Activated CD4-positive, alpha-beta T cell treated with anti-CD3 and anti-CD28 coated beads, Interleukin-10, Interleukin-2, amounts not matched to agents 100 ng/mL and 50 ng/mL, durations not matched to agents 16 hours and 8 hours (primary cell): ENCODE measurements at places on chromosomes 4 and X.

- DNase-seq, result no peak
These were observed 437.3 kb upstream of the NDST3 start for GRCh38 chr4:117596917-117597480.

DNA sequence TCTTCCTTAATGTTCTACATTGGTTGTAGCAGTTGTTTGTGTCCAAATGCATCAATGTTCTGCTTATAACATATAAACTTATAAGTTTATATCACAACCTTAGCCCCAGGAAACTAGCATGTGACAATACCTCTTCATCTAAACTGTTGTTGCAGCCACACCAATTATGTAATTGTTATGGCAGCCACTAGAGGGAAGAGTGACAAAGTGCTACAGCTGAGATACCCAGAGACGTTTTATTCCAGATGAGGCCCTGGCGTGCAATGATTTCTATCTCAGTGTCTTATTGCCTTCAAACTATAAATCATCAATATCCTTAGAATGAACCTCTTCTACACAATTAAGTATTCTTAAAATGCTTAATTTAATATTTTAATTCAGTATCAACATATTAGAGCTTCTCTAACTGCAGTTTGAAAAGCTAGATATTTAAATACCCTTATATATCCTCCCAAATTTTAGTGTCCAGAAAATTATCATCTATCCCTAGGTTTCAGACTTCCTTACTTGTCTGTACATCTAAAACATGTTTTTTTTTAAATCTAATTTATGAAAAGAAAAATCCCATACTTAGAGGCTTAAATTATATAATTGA is 171.6 kb downstream of the PCDH10 start:
- DNase-seq, result peak; percentile 18

GRCh38 chrX:154486396-154487207 is at the start of gene UBL4A:
TSS of gene UBL4A (minus strand) at chrX:154486615. CDS start at chrX:154486584, 31 bp downstream.
- DNase-seq, result peak; percentile 68

GRCh38 chr4:25578432-25578831 is 77.2 kb upstream of the SLC34A2 start:
- no peak for DNase-seq

- DNase-seq, result no peak
These were observed 105.7 kb downstream of the AGTR2 start for GRCh38 chrX:116276261-116276660.

DNA sequence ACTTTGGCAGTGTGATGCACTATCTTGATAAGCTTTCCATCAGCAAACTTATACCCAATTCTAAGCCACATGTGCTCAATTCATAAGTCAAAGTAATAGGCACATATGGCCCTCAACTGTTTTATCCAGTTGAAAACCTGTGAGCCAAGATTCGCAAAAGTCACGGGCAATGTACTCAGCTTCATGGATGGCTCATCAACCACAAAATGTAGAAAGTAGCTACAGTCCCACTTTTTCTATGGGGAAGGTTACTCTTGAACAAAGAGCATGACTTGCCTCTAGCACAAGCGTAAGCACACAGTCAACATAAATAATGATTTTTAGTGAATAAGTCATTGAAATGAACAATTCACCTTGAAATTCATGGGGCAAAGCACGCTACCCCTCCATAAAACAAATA is 25.1 kb upstream of the DDX53 start:
- no peak for DNase-seq

DNA sequence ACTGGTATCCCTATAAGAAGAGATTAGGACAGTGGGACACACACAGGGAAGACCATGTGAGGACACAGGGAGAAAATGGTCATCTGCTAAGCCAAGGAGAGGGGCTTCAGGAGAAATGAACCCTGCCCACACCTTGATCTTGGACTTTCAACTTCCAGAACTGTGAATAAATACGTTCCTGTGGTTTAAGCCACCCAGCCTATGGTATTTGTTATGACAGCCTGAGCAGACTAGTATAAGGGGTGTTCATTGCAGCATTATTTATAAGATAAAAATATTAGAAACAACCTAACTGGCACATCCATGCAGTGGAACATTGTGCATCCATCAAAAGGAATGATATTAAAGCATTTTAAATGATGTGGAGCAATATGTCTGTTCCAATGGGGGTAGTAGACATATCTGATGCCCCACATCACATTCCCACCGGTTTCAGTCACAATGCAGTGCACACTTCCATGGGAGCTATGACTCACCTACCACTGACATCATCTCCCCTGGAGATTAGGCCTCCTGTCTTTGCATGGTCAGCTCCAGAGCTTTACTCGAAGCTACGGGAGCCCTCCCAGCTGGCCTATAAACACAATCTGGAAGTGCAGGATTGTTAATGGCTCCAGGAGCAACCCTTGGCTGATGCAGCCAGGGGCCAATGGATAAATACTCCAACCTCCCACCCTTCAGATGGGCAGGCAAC is 38.9 kb upstream of the MAMLD1 start:
- no peak for DNase-seq

- DNase-seq, result peak; percentile 37
These were observed 78.8 kb downstream of the RLIM start for GRCh38 chrX:74535408-74536151.

DNA sequence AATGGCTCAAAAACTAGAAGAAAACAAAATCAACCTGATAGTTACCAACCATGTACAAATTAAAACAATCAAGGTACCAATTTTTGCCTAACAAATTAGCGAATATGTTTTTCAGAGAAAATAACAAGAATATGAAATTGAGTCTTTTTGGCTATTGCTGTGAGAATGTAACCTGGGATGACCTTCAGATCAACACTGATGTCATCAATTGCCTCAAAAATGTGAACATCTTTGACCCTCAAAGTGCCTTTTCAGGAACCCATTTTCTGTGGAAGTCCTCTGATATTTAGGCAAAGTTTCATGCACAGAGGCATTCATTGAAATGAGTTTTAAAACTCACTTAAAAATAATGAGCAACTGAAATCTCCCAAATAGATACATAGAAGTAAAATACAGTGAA is 6.1 kb downstream of the RELL1 start:
- DNase-seq, result no peak

DNA sequence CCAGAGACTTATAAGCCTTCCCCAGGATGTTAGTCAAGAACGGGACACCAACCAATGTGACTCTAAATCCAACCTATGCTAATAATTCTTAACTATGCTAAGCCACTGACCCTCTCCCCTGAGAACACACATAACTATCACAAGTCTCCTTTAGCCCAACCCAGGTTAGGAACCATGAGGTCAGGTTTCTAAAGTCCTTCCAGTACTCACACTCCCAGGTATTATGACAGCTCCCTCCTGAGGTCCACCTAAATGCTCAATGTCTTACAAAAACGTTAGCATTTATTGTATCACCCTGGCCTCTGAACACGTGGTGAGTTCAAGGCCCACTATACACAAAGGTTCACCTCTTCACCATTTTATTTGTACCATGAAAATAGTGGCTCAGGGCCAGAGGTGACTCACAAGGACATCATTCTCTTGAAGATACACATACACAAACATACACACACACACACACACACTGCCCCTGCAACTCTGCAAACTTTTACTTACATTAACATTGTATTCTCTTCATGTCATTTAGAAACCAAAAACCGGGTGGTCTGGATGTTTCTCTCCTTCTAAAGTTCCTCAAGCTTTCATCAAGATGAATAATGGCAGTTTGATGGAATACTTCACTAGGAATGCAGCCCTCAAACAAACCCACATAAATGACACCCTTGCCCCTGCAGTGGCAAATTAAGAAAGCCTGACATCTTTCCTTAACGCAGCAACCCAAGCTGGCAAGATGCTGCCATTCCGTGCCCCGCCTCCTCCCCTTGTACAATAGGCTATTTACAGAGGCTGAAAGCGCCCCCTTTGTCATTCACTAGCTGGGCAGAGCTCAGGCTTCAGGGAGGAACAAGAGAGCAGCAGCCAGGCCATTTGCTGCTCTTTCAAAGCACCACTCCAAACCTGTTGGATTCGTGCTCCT is 17.7 kb downstream of the ACSL1 start:
- no peak for DNase-seq

DNA sequence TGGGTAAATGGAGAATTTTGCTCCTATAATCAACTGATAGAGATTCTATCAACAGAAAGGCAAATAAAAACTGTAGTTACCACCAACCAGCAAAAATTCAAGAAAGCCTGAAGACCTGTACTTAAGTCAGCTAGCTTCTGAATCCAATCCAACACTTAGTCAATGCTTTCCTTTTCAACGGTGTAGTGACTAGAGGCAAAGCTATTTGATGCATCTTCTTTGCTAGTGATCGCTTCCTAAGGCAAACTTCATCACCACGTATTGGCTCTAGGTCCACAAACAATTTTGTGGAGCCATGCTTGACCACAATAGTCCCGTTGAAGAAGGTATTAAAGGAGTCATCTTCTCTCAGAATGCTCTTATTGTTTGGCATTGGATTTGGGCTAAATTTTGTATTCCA is 25.0 kb upstream of the UBA6 start:
- DNase-seq, result no peak

DNA sequence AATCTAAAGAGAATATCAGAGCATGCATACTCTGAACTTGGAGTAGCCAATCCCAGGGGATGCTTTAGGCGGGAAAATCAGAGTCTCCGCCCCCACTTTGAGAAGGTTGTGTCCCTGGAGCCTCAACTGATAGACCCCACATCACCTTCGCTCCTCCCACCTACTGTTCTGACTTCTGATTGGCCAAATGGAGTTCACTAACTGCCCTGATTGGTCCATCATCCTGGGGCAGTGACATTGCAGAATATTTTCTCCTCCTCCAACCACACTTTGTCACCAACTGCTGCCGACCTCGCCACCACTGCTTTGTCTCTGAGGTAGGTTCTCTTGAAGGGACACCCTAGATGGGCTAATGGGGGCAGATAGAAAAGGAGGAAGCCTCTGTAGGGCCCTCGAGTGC is 22.7 kb upstream of the SPACA5B start:
- no peak for DNase-seq

DNA sequence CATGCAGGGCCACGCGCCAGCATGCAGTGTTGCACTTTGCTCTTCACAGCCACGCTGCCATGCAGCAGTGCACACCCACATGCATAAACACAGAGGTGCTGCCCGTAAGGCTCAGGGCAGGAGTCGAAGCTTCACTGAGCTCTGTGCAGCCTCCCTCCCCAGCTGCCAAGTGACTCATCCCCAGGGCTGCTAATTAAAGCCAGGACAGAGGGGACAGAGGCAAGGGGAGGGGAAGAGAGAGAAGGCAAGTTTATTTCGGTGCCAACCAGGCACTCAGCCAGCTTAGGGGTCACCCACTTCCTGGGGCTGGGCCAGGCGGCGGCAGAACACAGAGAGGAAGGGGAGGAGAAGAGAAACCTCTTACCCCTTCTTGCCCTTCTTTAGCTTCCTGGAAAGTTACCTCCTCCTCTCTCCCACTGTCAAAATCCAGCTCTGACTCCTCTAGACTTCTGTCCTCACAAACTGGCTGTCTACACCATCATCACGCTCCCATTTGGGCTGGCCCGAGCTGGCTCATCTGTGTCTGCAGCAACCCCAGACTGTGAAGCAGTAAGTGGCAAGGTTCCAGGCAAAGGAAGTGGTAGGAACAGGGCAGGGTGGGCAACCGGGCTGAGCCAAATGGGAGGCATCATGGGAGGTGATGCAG is 6.2 kb upstream of the IQSEC2 start:
- DNase-seq, result peak; percentile 38

DNA sequence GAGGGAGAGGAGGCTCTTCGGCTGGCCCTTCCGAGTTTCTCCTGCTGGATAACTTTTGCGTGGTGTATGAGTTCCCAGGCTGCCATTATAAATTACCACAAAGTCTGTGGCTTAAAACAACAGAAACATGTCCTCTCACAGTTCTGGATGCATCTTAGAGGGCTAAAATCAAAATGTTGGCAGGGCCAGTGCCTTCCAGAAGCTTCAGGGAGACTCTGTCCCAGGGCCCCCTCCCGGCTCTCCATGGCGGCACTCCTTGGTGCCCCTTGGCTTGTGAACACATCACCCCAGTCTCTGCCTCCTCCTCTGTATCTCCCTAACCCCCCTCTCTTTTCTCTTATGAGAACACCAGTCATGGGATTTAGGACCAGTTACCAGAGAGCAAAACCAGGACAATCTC is 23.3 kb upstream of the PPP2R2C start:
- DNase-seq, result no peak

DNA sequence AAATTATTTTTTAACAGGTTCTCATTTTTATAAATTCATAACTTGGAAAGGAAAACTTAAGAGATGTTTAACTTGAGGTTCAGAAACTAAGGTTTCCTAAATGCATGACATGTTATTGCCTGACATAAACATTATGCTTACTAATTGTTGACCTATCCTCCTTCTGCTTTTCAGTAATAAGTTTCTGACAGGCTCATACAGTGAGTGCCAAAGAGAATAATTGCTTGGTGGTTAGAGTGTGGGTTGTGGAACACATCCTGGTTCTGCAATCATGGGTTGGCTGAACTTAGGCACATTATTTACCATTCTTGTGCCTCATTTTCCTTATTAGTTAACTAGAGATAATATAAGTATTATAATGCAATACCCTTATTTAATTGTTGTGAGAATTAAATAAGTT is 56.5 kb downstream of the BMPR1B start:
- no peak for DNase-seq

GRCh38 chr4:42371305-42372252 is 25.7 kb upstream of the SHISA3 start:
- peak; percentile 23 for DNase-seq

GRCh38 chr4:101345271-101345595 is 2.1 kb downstream of the PPP3CA start:
- peak; percentile 39 for DNase-seq

- DNase-seq, result no peak
These were observed 529.4 kb upstream of the ATOH1 start for GRCh38 chr4:93299118-93299517.
